ENCODE measurements at places on chromosomes 3 and 15.

GRCh38 chr15:38589502-38589901 is 24.9 kb upstream of the RASGRP1 start:
- DNase-seq = no peak

GRCh38 chr3:44712455-44713075 is at the start of gene ZNF502:
ZNF502 (plus strand) TSS chr3:44712660; CDS start chr3:44720262, 7,602 bp downstream.
- DNase-seq = peak; percentile 48

- no peak for DNase-seq
Measured at GRCh38 chr3:152497457-152497856, 228.7 kb downstream of the MBNL1 start.

DNA sequence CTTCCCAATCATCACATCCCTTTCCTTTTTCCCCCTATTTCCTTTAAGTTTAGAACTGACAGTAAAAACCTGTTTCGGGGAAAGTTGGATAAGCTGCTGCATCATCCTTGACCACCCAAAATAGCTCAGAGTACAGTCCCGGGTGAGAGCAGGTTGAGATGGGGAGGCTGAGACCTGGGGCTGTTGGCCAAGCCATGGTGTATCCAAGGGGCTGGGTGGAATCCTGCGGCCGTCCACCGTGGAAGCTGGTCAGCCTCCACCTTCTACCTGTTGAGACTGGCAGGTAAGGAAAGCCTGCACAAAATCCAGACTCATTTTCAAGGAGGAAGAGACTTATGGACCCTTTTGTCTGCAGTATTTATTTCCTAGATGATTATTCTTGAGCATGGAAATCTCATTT is 128.2 kb upstream of the PLXNA1 start:
- no peak for DNase-seq

DNA sequence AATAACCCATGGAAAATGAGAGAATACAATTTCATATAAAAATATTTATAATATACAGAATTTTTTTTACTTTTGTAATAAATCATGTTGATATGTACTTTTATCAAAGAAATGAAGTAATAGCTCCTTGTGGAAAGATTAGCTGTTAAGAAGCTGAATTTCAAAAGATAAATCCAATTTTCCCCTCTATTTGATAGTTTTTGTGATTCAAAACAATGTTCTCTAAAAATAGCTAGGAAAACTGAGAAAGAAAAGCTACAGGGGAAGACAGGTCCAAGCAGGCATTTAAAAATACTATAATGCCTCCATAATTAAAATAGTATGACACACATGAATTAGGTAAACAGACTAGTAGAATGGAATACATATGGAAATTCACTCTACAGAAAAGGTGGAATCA is 44.9 kb downstream of the SCAPER start:
- DNase-seq = no peak

DNA sequence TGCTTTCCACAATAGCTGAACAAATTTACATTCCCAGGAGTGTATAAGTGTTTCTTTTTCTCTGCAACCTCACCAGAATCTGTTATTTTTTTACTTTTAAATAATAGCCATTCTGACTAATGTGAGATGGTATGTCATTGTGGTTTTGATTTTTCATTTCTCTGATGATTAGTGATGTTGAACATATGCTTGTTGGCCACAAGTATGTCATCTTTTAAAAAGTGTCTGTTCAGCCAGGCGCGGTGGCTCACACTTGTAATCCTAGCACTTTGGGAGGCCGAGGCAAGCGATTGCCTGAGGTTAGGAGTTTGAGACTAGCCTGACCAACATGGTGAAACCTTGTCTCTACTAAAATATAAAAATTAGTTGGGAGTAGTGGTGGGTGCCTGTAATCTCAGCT is 619.3 kb downstream of the SI start:
- no peak for DNase-seq

DNA sequence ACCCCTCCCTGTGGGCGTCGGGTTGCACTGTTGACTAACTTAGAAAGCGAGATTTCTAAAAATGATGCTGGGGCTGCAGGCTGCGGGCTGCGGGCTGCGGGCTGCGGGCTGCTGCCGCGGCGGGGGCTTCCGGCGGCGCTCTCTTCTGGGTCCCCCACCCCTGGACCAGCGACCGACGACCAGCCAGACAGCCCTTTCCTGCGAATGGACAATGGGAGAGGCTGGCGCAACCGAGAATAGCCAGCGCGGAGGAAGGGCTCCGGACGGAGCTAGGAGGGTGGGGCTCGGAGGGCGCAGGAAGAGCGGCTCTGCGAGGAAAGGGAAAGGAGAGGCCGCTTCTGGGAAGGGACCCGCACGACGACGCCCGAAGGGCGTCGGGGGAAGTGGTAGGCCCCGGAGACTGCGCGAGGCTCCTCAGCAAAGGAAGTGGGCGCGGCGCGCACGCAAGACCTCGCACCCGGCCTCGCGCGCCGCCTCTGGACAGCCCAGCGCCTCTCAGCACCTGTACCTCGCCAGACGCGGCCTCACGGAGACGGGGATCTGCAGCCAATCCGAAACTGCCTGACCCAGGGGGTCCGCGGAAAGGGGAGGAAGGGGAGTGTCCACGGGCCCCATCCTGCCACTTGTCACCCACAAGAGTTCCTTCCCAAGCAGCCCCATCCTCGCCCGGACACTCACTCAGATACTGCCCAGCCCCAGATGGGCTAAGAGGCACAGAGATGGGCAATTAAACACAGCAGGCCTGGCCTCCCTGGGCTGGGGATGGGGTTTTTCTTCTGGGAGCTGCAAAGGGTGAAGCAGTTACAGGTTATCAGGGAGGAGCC is 70.7 kb downstream of the SLC12A8 start:
- peak; percentile 65 for DNase-seq

DNA sequence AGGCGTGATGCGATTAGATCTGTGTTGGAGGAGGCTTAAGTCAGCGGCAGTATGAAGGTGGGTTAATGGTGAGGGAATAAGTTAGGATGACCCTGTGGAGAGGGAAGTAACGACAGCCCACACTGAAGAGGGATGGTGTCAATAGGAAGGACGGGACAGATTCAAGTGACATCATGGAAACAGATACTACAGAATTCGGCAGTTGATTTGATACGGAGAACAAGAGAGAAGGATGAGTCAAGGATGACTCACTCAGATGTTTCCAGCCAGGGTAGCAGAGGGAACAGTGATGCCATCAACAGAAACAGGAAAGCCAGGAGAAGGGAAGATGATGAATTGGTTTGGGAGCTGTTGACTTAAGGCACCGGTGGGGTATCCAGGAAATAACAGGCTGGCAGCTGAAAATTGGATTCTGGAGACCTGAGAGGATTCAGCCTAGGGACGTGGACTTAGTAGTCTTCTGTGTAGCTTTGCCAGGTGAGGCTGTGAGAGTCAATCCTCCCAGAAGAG is 38.0 kb downstream of the SHC4 start:
- DNase-seq = no peak

DNA sequence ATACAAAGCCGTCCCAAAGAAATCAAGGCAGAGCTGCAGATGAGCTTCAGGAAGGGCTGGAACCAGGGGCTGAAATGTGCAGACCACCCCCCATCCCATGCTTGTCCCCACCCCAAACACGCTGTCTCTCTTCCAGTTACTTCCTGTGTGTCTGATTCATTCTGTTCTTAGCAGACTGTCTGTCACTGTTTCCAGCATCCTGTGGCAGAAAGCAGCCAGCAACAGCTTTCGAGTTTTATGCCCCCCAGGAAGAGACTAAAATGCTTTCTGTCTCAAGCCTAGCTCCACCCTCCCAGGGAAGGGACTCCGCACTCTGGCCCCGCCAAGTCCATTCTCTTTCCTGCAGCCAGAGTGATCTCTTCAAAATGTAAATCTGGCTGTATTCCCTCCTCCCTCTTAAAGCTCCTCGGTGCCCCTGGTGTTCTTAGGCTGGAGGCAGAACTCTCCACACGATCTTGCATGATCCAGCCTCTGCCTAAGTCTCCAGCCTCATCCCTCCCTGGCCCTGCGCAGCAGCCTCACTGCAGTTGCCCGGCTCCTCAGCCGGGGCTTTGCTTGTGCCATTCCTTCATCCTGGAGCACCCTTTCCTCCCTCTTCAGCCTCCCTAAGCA is 41.5 kb downstream of the HRH1 start:
- no peak for DNase-seq

DNA sequence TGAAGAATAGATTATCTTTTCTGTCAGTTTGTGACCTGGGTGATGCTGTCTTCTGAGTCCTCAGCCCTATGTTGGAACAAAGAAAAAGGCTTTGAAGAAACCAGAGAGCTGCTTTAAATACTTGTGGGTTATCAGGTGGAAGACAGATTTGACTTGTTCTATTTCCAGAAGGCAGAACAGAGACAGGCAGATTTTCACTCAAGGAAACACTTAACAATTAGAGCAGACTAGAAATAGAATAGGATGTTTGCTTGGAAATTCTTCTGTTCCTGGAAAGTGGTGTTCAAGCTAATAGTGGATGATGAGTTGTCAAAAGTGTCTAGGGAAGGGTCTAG is 219.4 kb downstream of the UBE2E2 start:
- no peak for DNase-seq

DNA sequence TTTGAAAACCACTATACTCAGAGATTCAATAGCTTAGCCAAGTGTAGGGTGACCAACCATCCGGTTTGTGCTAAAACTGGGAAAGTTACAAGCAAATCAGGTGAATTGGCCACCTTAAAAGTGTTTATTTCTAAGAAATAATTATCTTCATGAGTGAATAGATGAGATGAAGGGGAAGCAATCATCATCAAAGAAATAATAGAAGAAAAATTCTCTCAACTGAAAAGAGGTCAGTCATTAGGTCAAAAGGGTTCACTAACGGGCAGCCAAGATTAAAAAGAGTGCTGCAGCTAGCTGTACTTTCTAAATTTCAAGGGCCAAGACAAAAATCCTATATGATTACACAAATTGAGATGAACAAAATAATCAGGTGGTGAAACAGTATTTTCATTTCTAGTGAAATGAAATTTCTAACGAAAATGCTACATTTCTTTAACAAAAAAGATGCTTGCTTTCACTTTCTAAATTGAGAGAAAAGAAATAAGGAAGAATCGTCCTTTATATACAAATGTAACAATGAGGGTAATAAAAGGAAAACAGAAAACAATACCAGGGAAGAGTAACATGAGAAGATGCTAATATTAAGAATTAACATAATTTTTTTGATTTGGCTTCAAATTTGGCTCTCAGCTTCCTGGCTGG is 34.7 kb upstream of the TSC22D2 start:
- no peak for DNase-seq

DNA sequence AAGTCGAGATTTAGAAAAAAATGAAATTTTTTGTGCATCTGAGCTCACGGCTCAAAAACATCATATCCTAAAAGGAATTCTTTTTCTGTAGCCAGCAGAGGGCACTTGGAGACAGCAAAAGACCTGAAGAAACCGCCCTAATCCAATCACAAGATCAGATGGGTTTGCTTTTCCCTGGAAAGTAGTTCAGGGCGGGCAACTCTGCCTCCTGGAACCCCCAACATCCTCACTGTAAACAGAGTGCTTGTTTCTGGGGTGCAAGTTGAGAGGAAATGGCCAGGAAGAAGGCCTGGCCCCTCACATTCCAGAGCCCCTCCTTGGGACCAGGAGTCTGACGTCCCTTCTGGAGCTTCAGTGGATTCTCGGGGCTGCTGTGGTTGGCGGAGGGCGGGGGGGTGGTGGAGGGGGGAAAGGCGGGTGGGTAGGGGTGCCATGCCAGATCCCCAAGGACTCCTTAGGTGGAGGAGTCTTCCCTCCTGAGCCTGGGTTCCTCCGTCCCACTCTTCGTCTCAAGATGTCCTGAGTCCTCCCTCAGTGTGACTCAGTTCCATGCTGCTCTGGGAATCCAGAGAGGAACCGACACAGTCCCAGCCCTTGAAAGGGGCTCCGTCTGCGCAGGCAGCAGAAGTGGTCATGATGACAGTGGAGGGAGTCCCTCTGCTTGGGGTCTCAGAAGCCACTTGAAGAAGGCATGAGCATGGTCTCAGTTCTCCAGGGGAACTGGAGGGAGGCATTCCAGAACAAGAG is 35.9 kb downstream of the CCK start:
- DNase-seq = no peak

GRCh38 chr15:64152507-64153387 is 1.2 kb downstream of the SNX22 start:
- DNase-seq = no peak

- no peak for DNase-seq
Measured at GRCh38 chr3:113551820-113552219, 19.5 kb downstream of the SIDT1 start.

DNA sequence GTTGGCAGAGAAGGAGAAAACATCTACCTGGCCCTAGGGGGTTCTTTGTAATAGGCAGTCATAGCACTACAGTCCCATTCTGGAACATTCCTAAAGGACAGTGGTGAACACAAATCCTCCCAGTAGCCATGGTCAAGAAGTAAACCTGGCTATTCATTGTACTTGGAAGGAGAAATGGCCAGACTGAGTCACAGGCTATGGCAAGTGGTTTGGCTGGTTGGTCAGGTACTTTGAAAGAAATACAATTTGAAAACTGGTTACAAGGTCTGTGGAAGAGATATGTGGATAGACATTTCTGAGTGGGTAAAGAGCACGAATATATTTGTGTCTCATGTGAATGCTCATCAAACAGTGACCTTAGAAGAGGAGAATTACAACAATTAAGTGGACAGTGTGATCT is 33.0 kb upstream of the FAN1 start:
- DNase-seq = no peak

DNA sequence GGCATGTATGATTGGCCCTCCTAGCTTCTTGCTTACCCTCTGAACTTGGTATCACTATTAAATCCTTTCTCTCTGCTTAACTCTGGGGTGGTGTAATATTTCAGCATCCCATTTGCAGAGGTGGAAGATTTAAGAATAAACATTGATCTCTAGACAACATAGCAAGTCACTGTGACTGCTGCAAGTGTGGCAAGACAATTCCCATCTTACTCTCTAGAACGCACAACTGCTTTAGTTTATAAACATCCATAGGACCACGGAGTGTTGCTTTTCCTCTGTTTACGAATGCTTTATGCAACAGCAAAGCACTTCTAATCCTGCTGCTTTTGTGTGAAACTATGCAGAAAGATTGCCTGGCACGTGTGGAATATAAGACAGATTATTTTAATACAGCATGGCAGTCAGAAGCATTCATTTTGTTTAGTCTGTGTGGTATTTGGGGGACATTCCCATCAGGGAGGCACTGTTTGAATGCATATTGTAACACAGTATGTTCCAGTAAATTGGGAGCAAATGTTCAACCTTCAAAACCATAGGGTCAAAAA is 338.9 kb upstream of the TMCO5A start:
- no peak for DNase-seq

GRCh38 chr3:49535971-49536874 is 18.1 kb upstream of the BSN start:
- no peak for DNase-seq

GRCh38 chr3:64578062-64578770 is 109.6 kb downstream of the ADAMTS9 start:
- DNase-seq = no peak

GRCh38 chr3:65851827-65852226 is 186.9 kb downstream of the MAGI1 start:
- DNase-seq = no peak

- DNase-seq = no peak
Measured at GRCh38 chr3:70400194-70400593, 87.8 kb upstream of the MDFIC2 start.

GRCh38 chr3:185399737-185400667 is 37.1 kb downstream of the MAP3K13 start:
- DNase-seq = no peak

GRCh38 chr3:8987645-8988383 is 24.5 kb upstream of the RAD18 start:
- DNase-seq = peak; percentile 58

- no peak for DNase-seq
Measured at GRCh38 chr15:79442911-79443310, 10.8 kb downstream of the MINAR1 start.
